Endothelial cell (in vitro differentiated cells): ENCODE measurements at places on chromosomes 6 and 20. TPM values are rescaled to one million over a fixed set of nuclear protein-coding genes. Genes with fewer than 3 reads are reported as not detected.

DNA sequence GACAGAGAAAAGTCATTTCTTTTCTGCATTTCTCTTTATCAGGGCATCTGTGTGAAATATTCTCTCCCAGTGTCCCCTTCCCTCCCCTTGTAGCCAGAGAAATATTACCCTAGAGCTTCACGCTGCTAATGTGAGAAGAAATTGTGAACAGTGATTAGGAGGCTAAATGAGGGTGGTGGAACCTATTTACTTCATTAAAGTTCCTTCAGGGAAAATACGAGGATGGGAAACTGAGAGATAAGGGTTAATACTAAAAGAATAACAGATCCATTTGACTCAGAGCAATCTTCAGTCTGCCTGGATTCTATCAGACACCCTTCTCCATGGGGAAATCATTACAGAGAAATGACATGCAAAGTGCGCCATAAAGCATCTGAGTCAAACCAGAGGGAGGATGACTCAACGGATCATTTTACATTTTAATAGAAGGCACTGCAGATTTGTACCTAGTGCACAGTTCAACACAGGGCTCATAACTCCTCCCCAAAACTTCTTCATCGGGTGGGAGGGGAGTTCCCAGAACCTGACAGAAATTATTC lies 131.3 kb downstream of the GJA10 start:
- H3K27ac ChIP-seq, result no peak overlapping the region
- no peaks in the 10 kb centered on the region for H3K36me3 ChIP-seq
- H3K4me3 ChIP-seq, result no peak overlapping the region
- peaks cover 7% of the 10 kb centered on the region for H3K4me1 ChIP-seq
- no peaks in the 10 kb centered on the region for H3K27me3 ChIP-seq

DNA sequence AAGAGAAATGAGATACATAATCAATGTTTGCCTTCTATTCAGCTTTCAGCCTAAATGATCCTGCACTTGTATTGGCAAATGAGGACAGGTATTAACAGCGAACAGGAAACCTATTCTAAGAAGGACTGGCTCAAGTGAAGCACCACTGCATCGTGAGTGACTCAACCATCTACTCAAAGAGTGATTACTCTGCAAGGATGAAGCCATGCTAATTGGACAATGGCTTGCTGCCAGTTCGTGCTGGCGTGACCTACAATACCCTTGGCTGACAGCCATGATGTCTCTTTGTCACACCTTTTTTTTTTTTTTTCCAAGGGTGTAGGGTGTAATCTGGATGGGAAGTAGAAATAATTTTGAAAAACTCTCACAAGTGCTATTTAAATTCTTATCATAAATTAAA lies 104.9 kb downstream of the GJA10 start:
- H3K36me3 ChIP-seq, result no peaks in the 10 kb centered on the region
- H3K4me1 ChIP-seq, result peaks cover 4% of the 10 kb centered on the region
- no peak for DNase-seq
- H3K27me3 ChIP-seq, result peaks cover 2% of the 10 kb centered on the region
- H3K4me3 ChIP-seq, result no peak overlapping the region
- no peak overlapping the region for H3K27ac ChIP-seq

STX11 gene
- not detected for total RNA-seq

- H3K27me3 ChIP-seq, result peaks cover 9% of the 10 kb centered on the region
- H3K36me3 ChIP-seq, result peaks cover 10% of the 10 kb centered on the region
- H3K4me3 ChIP-seq, result no peak overlapping the region
- no peak for DNase-seq
- no peaks in the 10 kb centered on the region for H3K4me1 ChIP-seq
- no peak overlapping the region for H3K27ac ChIP-seq
These were observed 388.8 kb downstream of the RNGTT start for GRCh38 chr6:88574651-88575050.

CCDC167 gene
- total RNA-seq, result 38.0 TPM

- H3K4me3 ChIP-seq, result peak overlapping the region; percentile 92
- H3K27me3 ChIP-seq, result peaks cover 2% of the 10 kb centered on the region
- H3K36me3 ChIP-seq, result peaks cover 5% of the 10 kb centered on the region
- H3K27ac ChIP-seq, result peak overlapping the region; percentile 85
- DNase-seq, result peak; percentile 7
These were observed 1.2 kb downstream of the TRAF3IP2 start for GRCh38 chr6:111604259-111605099.

DNA sequence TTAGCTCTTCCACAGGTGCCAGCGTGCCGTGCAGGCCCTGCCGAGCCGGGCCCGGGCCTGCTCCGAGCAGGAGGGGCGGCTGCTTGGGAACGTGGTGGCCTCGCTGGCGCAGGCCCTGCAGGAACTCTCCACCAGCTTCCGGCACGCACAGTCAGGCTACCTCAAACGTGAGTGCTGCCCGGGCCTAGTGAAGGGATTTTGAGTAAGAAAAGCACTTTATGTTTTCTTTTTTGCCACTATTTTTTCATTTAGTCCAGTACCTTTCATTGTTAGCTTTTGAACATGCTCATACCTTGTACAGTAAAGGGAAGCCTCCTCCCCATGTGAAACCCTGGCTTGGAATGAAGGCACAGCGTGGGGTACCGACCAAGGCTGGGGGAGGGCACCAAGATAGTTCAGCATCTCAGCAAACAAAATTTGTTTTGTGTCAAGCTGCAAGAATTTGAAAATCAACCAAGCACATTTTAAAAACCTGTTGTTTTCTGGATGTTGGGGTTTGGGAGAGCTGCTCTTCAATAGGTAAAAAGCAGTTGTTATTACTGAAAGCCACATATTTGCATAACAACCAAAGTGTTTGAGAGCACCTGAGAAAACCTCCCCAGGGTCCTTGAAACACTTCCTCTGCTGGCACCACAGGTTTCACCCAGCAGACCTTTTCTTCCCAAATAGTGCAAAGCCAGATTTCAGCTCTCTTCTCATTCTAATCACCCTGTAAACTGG lies 18.4 kb downstream of the STX16 start:
- no peak for DNase-seq
- no peaks in the 10 kb centered on the region for H3K4me1 ChIP-seq
- H3K4me3 ChIP-seq, result no peak overlapping the region
- peaks cover 6% of the 10 kb centered on the region for H3K36me3 ChIP-seq
- no peaks in the 10 kb centered on the region for H3K27me3 ChIP-seq

DNA sequence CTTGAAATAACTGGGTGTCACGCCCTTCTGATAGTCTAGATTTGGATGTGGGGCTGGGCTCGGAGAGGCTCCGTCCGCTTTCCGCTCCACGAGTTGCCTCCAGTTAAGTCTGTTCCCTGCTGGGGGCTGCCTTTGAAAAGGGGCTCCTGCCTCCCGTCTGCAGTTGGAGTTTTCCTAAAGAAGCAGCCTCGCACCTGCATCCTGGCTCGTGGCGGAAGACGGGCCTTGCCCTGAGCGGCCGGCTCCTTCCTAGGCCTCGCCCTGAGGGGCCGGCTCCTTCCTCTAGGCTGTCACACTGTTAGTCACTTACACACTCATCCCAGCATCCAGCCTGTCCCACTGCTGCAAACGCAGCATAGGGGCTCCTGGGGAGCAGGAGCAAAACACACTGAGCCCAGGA lies 74.4 kb downstream of the SMOC2 start:
- H3K36me3 ChIP-seq, result no peaks in the 10 kb centered on the region
- H3K4me1 ChIP-seq, result no peaks in the 10 kb centered on the region
- H3K27ac ChIP-seq, result no peak overlapping the region
- H3K27me3 ChIP-seq, result peaks cover 2% of the 10 kb centered on the region
- no peak overlapping the region for H3K4me3 ChIP-seq

GRCh38 chr6:152858141-152858540 lies 107.5 kb downstream of the VIP start:
- H3K36me3 ChIP-seq, result no peaks in the 10 kb centered on the region
- DNase-seq, result no peak
- H3K4me1 ChIP-seq, result no peaks in the 10 kb centered on the region
- H3K4me3 ChIP-seq, result no peak overlapping the region

DNA sequence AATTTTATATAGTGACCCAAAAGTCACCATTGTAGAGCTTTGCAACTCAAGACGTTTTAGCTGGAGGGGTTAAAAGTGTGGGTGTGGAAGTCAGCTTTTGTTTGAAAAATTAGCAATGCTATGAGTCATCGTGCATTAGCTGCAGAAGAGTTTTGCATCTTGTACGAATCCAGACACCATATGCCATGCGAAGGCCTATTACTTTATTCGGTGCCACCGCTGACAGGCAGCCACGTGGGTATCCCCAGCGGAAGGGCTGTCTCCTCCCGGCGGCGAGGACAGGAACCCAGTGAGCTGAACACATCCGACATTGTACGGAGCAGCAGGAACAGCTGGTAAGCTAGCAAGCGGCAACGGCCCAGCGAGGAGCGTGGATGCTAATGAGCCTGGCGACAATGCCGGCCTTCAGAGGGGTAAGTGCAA lies 84.4 kb downstream of the INSM1 start:
- H3K4me3 ChIP-seq, result no peak overlapping the region
- no peaks in the 10 kb centered on the region for H3K36me3 ChIP-seq
- no peaks in the 10 kb centered on the region for H3K27me3 ChIP-seq

TGM3 gene
- not detected for total RNA-seq

THBS2 gene
- 0.23 TPM for total RNA-seq

- no peak for DNase-seq
- H3K4me1 ChIP-seq, result peaks cover 68% of the 10 kb centered on the region
- no peaks in the 10 kb centered on the region for H3K36me3 ChIP-seq
- peak overlapping the region; percentile 97 for H3K27ac ChIP-seq
- H3K4me3 ChIP-seq, result peak overlapping the region; percentile 37
These were observed 19.9 kb downstream of the JARID2 start for GRCh38 chr6:15265787-15266186.

DNA sequence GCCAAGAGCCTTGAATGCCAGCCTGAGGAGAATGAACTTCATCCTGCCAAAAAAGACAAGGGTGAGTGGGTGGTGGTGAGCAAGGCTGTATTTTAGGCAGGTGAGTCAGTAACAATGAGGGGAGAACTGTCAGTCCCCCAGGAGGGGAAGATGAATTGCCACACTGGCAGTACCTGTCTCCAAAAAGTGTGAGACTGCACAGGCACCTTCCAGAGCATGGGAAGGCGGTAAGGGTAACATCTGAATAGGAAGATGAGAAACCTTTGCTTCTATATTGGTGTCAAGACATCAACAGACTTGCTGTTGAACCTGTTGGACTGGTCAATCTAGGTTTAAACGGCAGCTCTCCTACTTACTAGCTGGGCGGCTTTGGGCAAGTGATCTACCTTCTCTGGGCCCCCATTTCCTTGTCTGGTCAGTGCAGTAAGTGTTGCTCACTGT lies 30.9 kb downstream of the STK35 start:
- DNase-seq, result no peak
- peaks cover 7% of the 10 kb centered on the region for H3K4me1 ChIP-seq
- H3K27me3 ChIP-seq, result peaks cover 6% of the 10 kb centered on the region
- no peaks in the 10 kb centered on the region for H3K36me3 ChIP-seq
- H3K4me3 ChIP-seq, result no peak overlapping the region

GRCh38 chr20:9877932-9878495 lies 39.1 kb upstream of the PAK5 start:
- no peaks in the 10 kb centered on the region for H3K27me3 ChIP-seq
- DNase-seq, result no peak
- H3K27ac ChIP-seq, result no peak overlapping the region

DNA sequence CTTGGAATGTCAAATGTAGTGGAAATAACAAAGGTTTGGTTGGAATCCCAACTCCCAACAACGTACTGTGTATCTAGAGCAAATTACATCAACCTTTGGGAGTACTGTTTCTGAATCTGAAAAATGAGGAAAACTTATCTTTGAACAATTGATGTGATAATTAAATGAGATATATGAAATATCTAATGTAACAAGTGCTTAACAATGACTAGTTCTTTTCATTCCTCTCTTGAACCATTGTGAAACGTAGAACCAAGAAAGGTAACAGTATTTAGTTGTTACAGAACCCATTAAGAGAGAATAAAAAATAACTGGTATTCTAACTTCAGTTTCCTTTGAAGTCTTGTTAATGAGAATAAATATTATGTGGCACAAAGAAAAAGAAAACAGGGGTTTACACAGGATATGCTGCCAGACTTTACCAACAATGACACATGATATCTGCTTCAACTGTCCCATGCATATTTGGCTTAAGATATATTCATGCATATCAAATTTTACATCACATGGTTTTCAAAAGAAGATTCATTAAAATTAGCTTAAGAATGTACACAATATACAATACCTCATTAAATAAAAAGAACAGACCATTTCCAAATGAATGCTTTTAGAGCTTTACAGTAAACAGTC lies 111.8 kb downstream of the ATG5 start:
- H3K27ac ChIP-seq, result no peak overlapping the region
- no peak overlapping the region for H3K4me3 ChIP-seq
- DNase-seq, result no peak
